Common myeloid progenitor, CD34-positive (primary cell): ENCODE measurements at places on chromosomes 3 and 15.

DNA sequence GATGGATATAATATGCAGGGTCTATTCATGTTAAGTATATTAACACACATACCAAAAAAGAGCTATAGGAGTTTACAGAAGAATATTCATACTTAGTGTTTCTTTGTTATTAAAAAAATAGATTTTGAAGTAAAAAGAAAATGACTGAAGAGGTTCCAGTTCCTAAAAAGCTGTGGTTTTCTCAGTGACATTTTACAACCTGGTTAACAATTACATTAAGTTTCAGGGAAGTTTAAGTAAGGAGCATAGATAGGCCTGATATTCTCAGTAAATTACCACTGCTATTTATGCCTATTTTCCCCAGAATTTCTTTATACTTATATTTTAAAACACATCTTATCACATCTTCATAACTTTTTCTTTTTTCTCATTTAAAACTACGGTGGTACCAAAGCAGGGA lies 43.6 kb upstream of the SPTSSB start:
- DNase-seq: no peak

DNA sequence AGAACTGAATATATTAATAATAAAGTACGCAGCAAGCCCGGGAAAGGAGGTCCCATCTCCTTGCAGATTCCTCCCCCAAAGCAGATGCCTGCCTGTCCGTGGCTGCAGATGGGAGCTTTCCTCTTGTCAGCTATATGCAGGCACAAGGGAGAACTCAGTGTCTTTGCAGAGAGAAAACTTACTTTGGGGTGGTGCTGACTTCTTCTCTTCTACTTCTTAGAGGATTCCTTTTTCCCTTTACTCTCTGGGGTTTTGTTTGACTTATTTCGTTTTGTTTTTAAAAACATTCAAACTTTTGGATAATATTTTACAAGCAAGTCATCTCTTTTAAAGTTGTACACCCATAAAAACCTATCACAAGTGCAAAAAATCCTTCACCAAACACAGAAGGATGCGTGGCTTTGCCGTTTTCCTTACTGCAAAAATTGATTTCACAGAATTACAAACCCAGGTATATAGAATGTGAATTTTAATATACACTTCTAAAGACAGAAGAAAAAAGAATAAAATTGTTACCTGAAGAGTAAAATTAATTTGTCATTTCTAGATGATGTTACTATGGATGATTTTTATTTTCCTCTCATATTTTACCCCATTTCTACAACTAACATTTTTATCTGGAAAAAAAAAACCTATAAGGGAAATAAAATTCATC lies 65.3 kb upstream of the IGF1R start:
- peak; percentile 9 for DNase-seq

- no peak for DNase-seq
Measured at GRCh38 chr3:190340071-190340470, 17.8 kb upstream of the CLDN1 start.

DNA sequence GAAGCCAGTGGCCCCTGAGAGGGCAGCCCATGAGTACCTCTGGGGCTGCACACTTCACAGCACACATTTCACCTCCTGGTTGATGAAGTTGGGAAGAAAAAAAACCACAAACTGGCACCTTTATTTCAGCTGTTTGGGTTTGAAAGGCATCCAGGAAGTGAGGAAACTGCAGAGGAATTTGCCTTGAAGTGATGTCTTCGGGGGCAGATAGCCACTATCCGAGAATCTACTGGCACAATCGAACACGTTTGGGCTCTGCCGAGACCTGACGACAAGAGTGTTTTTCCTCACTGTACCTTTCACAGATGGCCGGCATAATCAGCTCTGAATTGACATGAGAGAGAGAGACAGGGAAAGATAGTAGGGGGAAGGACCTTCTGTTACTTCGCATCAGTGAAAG lies 59.7 kb downstream of the LRIG1 start:
- no peak for DNase-seq

DNA sequence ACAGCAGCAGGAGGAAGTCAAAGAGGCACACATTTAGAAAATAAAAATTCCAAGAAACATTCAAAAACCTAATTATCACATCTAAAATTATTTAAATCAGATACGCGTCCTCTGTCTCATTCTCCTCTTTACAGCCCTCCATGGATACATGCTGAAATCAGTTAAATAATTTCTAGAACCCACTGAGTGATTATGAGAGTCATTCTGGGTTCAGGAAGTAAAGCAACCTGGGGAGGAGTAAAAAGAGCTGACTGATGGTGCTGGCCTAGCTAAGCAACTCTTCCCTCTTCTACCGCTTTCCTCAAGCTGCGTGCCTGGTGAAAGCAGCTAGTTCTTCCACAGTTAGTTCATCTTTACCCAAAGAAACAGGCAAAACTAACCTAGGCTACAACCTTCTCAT lies 48.7 kb downstream of the RAF1 start:
- DNase-seq: no peak

GRCh38 chr15:51982770-51983103 lies 11.2 kb upstream of the LEO1 start:
- no peak for DNase-seq

DNA sequence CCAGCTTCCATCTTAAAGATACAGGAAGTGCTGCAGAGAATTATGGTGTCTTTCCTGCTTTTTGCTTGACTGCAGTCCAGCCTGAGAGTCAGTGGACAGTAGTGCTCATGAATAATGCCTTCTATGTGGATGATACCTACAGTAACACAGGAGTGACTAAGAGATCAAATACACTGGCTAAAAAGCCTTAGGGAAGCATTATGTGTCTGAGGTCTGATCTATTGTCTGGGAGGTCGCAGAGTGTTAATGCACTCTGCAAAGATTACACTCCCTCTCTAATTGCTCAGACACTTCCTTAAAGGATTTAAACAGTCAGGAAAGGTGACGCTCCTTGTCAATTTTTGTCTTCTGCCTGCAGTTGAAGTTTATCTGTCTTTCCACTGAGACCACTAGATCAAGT lies 183.6 kb downstream of the MCTP2 start:
- DNase-seq: no peak

- DNase-seq: no peak
Measured at GRCh38 chr3:110021659-110022058, 684.3 kb upstream of the DPPA4 start.

DNA sequence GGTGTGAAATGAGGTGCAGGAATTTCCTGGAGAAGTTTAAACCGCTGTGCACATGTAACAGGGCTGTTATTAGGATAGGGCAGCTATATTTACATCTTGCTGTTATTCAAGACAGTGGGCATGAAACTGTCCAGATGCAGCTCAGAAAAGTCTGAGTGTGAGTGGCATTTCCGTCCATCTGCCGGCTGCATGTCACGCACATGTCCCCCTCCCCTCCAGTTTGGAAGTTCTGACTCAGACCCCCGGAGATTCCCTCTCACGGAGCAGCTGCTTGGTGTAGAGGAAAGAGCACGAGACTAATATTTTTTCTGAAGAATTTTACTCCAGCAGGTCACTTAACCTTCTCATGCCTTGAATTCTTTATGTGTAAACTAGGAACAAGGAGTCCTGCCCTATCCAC lies 69.8 kb downstream of the FEM1B start:
- DNase-seq: no peak

GRCh38 chr3:67781871-67782270 lies 127.5 kb upstream of the SUCLG2 start:
- no peak for DNase-seq

DNA sequence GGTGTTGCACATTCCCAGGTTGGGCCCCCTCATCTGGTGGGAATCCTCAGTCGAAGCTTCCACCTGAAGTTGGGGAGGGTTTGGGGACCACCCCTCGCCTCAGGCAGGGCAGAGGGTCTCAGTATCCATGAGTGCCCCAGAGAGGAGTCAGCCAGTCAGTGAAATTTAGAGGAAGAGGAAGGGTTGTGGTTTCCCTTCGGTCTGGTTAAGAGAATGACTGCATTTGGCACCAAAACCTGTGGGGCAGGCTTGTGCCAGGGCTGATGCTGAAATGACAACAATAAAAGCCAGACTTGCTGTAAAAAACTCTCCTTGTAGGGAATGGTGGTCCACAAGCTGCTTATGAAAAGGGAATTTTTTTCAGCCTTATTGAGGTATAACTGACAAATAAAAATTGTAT lies 22.6 kb downstream of the LMCD1 start:
- peak; percentile 88 for DNase-seq

- no peak for DNase-seq
Measured at GRCh38 chr3:30311781-30312180, 294.6 kb upstream of the TGFBR2 start.

GRCh38 chr15:34682674-34683073 lies 72.1 kb downstream of the GJD2 start:
- no peak for DNase-seq

GRCh38 chr15:101827257-101827656 lies 15.3 kb downstream of the OR4F15 start:
- no peak for DNase-seq

- DNase-seq: no peak
Measured at GRCh38 chr3:123282461-123282860, 80.7 kb downstream of the SEC22A start.

DNA sequence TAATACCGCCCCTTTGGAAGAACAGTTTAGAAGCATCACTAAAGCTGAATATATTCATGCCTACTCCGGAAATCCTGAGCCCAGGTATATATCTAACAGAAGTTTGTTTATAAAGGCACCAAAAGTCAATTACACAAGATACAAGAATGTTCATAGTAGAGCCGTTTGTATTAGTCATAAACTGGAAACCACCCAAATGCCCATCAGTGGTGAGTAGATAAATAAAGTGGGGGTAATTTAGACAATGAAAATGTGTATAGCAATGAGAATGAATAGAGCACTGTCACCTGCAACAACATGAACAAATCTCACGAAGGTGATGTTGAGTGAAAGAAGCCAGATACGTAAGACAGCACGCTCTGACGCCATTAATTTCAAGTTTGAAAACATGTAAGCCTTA lies 68.3 kb upstream of the GLCE start:
- peak; percentile 62 for DNase-seq

DNA sequence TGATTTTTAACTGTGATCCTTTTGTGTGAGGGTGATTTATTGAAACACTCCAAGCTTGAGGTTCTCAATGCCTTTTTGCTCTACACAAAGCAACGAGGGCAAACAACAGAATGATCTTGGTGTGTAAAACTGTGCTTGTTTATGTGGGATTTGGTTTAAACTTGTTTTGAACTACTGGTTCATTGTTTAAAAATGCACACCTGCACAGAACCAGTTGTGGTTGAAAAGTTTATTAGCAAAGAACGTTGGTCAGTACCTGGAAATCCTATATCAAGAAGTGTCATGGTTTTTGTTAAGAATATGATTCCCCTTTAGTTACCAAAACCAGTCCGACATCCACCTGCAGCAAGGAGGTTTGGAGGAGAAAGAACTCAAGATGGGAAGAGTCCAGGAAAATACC lies 239.4 kb downstream of the WNT5A start:
- no peak for DNase-seq

GRCh38 chr15:70351391-70351790 lies 253.7 kb upstream of the TLE3 start:
- DNase-seq: no peak

- DNase-seq: peak; percentile 25
Measured at GRCh38 chr15:76575274-76575673, 238.7 kb downstream of the ISL2 start.

GRCh38 chr3:148329481-148330235 lies 368.0 kb upstream of the AGTR1 start:
- no peak for DNase-seq

- no peak for DNase-seq
Measured at GRCh38 chr3:18575573-18575972, 150.4 kb upstream of the SATB1 start.

DNA sequence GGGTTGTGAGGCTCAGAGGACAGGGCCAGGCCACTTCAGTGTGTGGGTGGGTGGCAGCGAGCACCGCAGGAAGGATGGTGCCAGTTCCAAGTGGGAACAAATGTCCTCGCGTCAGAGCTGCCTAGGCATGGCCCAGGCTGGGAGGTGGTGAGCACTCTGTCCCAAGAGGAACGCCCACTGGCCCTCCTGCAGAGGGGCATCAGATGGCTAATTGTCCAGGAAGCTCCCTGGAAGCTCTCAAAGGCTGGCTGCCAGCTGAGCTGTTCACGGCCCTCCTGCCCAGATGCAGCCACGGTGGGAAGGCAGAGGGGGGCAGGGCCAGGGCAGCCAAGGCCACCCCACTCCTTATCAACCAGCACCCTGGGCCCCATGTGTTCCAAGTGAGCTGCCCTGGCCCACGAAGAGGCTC lies 55.2 kb downstream of the IQSEC1 start:
- no peak for DNase-seq

GRCh38 chr3:139308560-139308959 lies 35.3 kb upstream of the MRPS22 start:
- no peak for DNase-seq

- DNase-seq: no peak
Measured at GRCh38 chr3:23390446-23390845, 187.3 kb downstream of the UBE2E2 start.

DNA sequence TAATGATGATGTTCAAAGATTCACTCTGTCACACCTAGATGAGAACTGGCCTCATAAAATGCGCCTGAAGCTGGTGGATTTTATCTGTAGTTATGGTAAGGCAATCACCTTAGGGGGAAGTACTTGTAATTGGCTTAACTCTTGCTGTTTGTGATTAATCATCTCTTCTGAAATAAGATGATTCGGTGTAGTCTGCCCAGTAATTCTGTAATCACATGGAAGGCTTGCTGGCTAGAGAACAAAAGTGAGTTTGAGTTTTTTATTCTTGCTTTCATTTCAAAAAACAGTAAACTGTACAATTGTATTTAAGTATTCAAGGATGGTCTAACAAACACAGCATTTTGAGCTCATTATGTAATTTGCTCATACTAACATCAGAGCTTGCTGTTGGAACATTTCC lies 72.1 kb downstream of the OTOL1 start:
- DNase-seq: no peak

DNA sequence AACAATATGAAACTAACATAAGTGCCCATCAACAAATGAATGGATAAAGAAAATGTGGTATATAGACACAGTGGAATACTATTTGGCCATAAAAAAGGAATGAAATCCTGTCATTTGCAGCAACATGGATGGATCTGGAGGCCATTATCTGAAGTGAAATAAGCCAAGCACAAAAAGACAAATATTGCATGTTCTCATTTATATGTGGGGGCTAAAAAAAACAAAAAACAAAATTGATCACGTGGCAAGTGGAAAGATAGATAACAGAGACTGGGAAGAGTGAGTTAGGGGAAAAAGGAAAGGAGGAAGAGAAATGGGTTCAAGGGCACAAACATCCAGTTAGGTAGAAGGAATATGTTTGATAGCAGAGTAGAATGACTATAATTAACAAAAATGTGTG lies 155.9 kb upstream of the BHLHE40 start:
- no peak for DNase-seq

DNA sequence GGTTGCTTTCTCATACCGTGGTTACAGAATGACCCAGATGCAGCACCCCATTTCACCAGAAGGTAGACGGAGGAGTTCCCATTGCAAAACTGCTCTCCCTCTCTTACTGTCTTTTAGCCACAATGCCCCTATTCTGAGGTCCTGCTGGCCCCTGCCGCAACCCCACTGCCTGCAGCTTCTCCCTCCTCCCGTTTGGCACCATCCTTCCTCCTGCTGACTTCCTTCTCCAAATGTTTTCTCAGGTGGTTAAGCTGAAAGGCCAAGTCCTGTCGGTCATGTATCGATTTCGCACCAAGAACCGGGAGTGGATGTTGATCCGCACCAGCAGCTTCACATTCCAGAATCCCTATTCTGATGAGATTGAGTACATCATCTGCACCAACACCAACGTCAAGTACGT lies 132.3 kb upstream of the ABHD17C start:
- no peak for DNase-seq

GRCh38 chr3:22836131-22836530 lies 367.0 kb upstream of the UBE2E2 start:
- DNase-seq: no peak

GRCh38 chr3:38627956-38628355 lies 21.5 kb downstream of the SCN5A start:
- DNase-seq: peak; percentile 24

- no peak for DNase-seq
Measured at GRCh38 chr3:121737644-121738043, 11.9 kb downstream of the GOLGB1 start.
